ENCODE measurements at places on chromosomes 12 and 14. TPM values are rescaled to one million over a fixed set of nuclear protein-coding genes. Genes with fewer than 3 reads are reported as not detected.
A peak's percentile ranks its signal among the peaks of the same experiment; 100 is the strongest.

DNA sequence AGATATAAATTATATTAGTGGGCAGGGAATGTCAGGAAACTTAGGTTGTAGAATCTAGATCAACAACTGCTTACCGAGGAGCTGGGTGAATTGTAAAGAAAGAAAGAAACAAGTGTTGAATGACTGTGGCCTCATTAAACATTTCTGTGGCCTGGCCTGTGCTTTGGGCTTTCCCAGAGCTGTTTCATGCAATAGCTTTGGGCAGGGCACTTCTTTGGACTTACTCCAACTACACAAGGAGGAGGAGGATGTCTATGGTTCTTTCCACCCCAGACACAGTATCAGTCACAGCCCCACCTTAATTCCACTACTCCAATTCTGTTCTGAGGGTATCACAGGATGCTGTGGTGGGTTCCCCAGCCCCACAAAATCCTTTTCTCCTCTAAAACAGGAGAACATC is 38.0 kb downstream of the DPF3 start:
- H3K36me3 ChIP-seq = no peaks in the 10 kb centered on the region
- no peaks in the 10 kb centered on the region for H3K27me3 ChIP-seq
- DNase-seq = no peak
- peaks cover 3% of the 10 kb centered on the region for H3K4me1 ChIP-seq

DNA sequence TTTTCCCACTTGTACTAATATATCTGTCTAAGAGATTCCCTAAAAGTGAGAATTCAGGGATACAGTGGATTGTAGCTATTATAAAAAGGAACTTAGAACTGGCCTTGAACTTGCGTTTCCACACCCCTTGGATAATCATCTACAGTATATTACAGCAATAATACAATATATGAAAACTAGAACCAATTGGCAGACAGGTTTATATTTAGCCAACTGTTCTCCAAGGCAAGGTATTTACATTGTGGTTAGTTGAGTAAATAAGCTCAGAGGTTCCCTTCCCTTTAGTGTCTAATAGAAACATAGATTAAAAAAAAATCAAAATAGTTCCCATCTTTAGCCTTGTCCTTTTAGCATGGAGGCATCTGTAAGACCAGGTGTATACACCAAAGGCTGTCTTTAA is 42.1 kb downstream of the LIMA1 start:
- no peak overlapping the region for H3K27ac ChIP-seq
- DNase-seq = no peak
- no peaks in the 10 kb centered on the region for H3K36me3 ChIP-seq

- no peaks in the 10 kb centered on the region for H3K36me3 ChIP-seq
- H3K27me3 ChIP-seq = no peaks in the 10 kb centered on the region
- DNase-seq = peak; percentile 88
- peak overlapping the region; percentile 5 for H3K4me3 ChIP-seq
Measured at GRCh38 chr14:24673534-24674203, 39.7 kb upstream of the GZMB start.

GRCh38 chr12:96502477-96502876 is 13.1 kb downstream of the CFAP54 start:
- H3K4me1 ChIP-seq = peaks cover 21% of the 10 kb centered on the region
- DNase-seq = peak; percentile 27
- no peak overlapping the region for H3K4me3 ChIP-seq
- no peaks in the 10 kb centered on the region for H3K36me3 ChIP-seq
- no peaks in the 10 kb centered on the region for H3K27me3 ChIP-seq

DNA sequence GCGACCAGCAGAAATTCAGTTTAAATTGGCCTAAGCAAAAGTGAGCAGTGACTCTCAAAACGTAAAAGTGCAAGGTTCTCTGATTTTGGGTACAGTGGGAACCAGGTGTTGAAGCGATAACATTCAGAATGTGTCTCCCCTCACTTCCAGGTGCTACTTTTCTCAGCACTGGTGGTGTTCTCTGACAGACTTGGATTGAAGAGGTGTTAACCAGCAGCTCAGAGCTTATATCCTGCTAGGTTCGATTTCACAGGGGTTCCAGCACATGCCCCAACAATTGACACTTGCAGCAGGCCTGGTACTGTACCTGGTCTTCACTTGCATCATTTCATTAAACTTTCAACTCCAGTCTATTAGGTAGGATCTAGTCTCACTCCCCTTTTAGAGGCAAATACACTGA is 680.2 kb downstream of the VRK1 start:
- DNase-seq = peak; percentile 30
- no peaks in the 10 kb centered on the region for H3K27me3 ChIP-seq
- no peaks in the 10 kb centered on the region for H3K36me3 ChIP-seq
- peaks cover 10% of the 10 kb centered on the region for H3K4me1 ChIP-seq
- H3K4me3 ChIP-seq = no peak overlapping the region
- H3K27ac ChIP-seq = no peak overlapping the region

- peak within 1 kb of the TSS; percentile 60 for H3K4me3 ChIP-seq
- H3K4me1 ChIP-seq = peaks cover 11% of the 10 kb centered on the region
- H3K27me3 ChIP-seq = no peaks in the 10 kb centered on the region
- no peaks in the 10 kb centered on the region for H3K36me3 ChIP-seq
- H3K27ac ChIP-seq = peak within 1 kb of the TSS; percentile 73
Measured at GRCh38 chr12:104303538-104304151, at the start of gene EID3. Gene EID3, plus strand, starts transcription at chr12:104303739. Its CDS starts 196 bp downstream, at chr12:104303935.

DNA sequence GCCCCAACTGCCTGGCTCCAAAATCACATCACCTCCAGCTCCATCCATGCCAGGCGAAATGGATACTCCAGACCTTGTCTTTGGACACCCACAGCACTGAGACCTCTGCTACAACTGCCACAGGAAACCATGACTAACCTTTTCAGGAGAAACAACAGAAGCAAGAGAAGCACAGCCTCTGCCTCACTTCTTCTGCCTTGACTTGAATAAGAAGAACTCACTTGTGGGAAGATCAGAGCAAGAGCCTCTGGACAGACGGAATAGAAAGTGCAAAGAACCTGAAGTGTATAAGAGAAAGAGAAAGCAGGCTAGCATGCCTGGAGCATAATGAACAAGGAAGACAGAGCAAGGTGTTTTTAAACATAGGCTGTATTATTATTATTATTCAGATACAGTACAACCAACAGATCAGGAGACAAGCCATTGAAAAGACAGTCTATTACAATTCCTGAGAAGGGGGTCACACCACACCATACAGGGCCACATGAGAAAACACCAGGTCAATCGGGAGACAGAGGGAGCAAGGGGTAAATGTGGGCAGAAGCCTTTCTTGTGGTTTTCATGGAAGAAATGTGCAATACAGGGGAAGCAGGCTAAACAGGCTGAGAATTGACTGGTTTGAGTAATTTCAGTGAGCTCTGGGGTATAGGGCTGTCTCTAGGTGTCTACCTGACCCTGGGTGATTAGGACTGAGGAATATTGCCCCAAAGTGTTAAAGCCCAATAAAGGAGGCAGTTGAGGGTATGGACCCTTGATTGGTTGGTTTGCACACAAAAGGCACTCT is 7.4 kb upstream of the OR10P1 start:
- H3K4me3 ChIP-seq = no peak overlapping the region
- no peaks in the 10 kb centered on the region for H3K4me1 ChIP-seq
- no peaks in the 10 kb centered on the region for H3K36me3 ChIP-seq
- no peak for DNase-seq

DNA sequence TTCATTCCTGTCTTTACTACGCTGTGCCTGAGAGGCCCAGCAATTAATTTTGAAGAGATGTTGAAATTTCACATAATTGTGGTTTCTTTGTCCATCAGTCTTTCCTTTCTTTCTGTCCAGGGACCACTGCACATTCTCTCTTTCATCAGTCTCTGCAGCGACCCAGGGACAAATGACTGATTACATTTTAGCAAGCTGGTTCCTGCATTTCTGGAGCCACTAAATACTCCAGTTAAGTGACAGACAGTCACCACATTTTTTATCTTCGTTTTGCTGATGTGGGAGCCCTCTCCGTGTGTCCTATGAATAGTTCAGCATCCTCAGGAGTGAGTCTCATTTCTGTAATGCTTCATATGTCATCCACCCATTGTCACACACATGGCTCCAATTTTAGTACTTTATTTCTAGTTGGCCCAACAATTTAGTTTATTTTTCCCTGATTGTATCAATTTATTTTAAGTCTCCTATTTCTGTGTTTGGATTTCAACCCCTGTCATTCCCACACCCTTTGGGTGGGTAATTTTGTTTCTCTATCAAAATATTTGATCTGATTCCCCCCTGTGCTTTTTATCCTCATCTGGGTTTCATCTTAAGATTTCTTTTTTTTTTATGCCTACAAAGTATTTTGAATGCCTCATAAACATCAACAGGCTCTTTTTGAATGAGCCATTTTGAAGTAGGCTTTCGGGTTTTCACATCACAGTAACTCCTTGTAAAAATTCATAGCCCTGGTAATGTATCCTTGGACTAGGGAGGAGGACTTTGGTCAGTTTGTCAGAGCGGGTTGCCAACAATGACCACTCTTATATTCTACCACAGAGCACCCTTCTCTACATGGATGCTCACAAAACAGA is 1196.5 kb downstream of the GALC start:
- no peak overlapping the region for H3K4me3 ChIP-seq
- H3K27me3 ChIP-seq = no peaks in the 10 kb centered on the region
- H3K27ac ChIP-seq = no peak overlapping the region
- DNase-seq = no peak
- no peaks in the 10 kb centered on the region for H3K36me3 ChIP-seq

DNA sequence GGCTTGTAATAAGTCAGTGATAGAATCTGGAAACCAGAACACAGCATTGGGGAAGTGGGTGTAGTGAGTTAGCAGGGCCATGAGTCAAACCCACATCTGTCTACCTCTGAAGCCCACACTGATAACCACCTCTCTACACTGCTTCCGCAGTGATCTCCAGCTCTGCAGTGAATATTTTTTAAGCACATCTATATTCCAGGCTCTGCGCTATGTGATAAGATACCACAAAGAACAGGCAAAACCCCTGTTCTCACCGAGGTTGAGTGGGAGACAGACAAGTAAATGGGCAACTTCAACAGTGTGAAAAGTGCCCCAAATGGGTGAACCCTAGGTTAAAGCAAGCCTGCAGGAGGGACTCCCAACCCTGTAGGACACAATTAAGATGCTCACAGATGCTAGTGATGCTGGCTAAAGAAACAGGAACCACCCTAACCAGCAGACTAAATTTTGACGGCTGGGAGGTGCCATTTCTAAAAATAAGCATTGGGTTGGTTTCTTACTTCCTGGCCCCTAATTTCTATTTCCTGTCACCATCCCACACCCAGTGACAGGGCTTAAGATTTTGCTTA is 375.0 kb downstream of the DPF3 start:
- no peak overlapping the region for H3K4me3 ChIP-seq
- H3K27ac ChIP-seq = peak overlapping the region; percentile 72
- H3K27me3 ChIP-seq = peaks cover 2% of the 10 kb centered on the region
- no peaks in the 10 kb centered on the region for H3K36me3 ChIP-seq
- DNase-seq = peak; percentile 35

GRCh38 chr12:15268927-15269552 is 47.8 kb upstream of the RERG start:
- H3K27me3 ChIP-seq = no peaks in the 10 kb centered on the region
- H3K4me1 ChIP-seq = no peaks in the 10 kb centered on the region
- peak; percentile 75 for DNase-seq
- no peak overlapping the region for H3K4me3 ChIP-seq
- H3K36me3 ChIP-seq = no peaks in the 10 kb centered on the region

DNA sequence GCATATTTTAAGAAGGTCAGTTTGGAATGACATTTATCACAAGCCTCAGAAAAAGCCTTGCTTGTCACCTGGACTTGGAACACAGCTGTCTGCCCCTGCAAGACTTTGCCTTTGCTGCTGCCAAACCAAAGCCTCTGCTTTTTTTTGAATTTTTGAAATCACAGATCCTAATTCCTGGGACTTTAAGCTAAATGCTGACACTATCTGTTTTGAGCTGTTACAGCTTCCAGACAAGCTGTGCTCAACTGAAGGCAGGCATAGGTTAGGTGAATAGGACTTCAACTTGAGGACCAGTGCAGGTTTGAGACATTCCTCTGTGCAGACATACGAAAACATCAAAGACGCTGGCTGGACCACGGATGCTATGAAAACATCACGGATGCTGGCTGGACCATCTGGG is 11.3 kb upstream of the CDKN3 start:
- no peak overlapping the region for H3K27ac ChIP-seq
- DNase-seq = no peak

DNA sequence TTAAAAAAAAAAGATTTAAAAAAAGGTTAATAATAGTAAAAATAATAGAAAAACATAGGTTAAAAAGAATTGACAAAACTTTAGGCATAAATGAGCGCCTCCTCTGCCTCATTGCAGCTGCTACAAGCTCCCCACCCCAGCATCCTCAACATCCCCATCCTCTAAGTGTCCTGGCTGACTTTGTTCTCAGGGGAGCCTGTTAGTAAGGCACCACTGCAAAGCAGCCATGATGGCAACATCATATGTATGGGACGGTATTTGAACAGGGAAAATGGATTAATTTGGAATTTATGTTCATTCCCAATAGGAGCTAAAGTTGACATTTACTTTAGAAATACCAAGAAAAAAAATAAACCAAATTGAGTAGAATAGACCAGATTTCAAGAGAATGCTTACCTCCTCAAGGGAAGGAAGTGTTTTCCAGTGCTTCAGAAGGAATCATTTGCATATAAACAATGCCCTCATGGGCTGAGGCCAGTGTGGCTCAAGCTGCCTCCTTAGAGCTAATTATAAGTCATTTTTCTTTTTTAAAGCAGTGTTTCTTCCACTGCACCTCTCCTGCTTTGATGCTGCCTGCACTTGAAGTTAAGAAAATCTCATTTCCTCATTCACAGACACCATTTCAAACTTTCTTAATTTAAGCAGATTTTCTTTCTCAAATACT is 59.6 kb downstream of the DACT1 start:
- no peak overlapping the region for H3K4me3 ChIP-seq
- DNase-seq = no peak
- no peaks in the 10 kb centered on the region for H3K27me3 ChIP-seq
- H3K27ac ChIP-seq = no peak overlapping the region
- no peaks in the 10 kb centered on the region for H3K36me3 ChIP-seq

DNA sequence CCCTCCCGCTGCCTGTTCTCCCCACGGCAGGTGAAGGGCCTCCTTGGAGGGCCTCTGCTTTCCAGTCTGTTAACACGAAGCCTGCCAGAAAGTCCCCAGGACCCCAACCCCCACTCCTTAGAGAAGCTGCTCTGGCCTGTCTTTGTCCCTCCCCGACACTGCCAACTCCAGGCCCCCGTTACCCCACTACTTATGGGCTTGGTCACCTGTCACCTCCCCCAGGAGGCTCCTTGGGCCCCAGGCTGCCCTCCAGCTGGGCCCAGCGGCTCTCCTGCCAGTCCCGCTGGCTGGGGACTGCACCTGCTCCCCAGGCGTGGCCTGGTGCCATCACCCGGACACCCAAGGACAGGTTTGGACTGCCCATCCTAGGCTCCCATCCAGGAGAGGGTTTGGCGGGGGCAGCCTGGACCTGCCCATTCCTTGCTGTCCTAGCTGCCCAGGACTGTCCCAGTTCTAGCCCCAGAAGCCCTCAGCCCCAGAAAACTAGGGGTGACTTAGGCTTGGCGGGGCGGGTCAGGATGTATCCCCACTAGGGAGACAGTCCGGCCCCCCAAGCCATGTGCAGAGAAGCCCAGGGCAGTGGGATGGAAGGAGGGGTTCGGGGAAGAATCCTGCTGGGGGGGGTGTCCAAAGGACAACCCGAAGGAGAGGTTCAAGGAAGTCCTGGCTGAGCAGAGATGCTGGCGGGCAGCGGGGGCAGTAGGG is 155.7 kb upstream of the C14orf180 start:
- no peaks in the 10 kb centered on the region for H3K36me3 ChIP-seq
- no peak for DNase-seq
- no peak overlapping the region for H3K4me3 ChIP-seq
- H3K27ac ChIP-seq = no peak overlapping the region

PRKCH gene
- 756 TPM for total RNA-seq

COPZ1 gene
- total RNA-seq = 66.3 TPM

PPP1R36 gene
- total RNA-seq = 0.60 TPM

SDR9C7 gene
- total RNA-seq = 0.20 TPM

ZFHX2 gene
- total RNA-seq = 0.45 TPM
